ENCODE measurements at places on chromosomes 12 and 14.

GRCh38 chr14:23160924-23161522, 22.4 kb downstream of the SLC7A8 start:
- peak; percentile 79 for DNase-seq

GRCh38 chr12:126157575-126157966, 1092.3 kb downstream of the AACS start:
- DNase-seq: no peak

DNA sequence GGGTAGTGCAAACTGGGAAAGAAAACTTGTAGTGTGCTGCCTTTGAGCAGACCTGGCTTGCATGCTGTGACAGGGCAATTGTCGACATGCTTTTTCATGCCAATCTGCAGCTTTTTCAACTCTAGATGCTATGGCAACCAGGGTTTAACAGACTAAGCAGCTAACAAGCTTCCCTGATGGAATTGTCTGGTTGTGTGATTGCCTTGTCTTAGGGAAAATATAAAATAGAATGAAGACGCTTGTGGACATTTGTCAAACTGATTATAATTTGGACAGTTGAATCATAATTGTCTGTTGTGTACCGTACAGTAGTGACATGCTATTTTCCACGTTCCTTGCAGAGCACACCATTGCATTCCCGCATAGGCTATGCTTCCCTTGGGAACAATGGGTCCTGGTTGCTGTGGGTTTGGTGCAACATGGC, 113.0 kb downstream of the FOXG1 start:
- DNase-seq: no peak

GRCh38 chr12:92156139-92156538, 10.5 kb upstream of the BTG1 start:
- DNase-seq: no peak

GRCh38 chr12:108933949-108934348, 54.1 kb downstream of the DAO start:
- no peak for DNase-seq

- DNase-seq: no peak
Observed at GRCh38 chr12:47207340-47207717, 127.6 kb upstream of the AMIGO2 start.

- DNase-seq: peak; percentile 15
Observed at GRCh38 chr14:71089971-71090370, 182.7 kb downstream of the PCNX1 start.

- DNase-seq: peak; percentile 88
Observed at GRCh38 chr14:75711796-75712211, 50.8 kb downstream of the TTLL5 start.

DNA sequence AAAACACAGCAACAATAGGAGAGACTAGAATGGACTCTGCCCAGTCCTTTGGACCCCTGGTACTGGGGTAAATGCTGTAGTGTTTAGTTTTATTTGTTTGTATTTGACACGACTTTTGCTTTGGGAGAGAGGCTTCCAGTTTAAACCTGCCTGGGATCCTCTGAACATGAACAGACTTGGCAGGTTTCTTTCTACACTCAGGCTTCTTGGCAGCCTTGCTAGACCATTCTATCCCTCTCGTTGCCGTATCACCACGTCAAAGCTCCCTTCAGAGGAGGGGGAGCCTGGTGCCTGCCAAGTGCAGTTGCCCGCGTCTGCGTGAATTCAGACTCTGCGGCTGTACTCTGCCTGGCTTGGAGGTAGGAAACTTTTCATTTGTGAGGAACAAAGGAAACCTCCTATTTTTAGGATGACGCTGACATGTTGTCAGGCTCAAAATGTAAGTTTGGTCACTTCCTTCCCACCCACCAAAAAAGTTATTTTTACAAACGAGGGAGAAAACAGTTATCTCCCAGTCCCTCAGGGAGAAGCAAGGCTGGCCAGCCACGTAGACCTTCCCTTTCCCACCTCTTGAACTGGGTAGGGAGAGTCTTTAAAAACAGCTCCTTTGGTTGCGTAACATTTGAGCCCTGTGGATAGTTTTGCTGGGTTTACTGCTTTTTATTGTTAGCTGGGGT, 25.9 kb downstream of the CD9 start:
- no peak for DNase-seq

- DNase-seq: no peak
Observed at GRCh38 chr12:27208414-27208750, 35.7 kb upstream of the STK38L start.

GRCh38 chr14:57464008-57464730, 29.5 kb downstream of the CCDC198 start:
- DNase-seq: no peak

- no peak for DNase-seq
Observed at GRCh38 chr12:53484686-53485575, 14.3 kb downstream of the MAP3K12 start.

- DNase-seq: no peak
Observed at GRCh38 chr12:31362759-31363415, 36.9 kb upstream of the SINHCAF start.

Data from AG08395 (cell line).